ENCODE measurements at places on chromosomes 11 and 22.

- no peak for DNase-seq
Measured at GRCh38 chr11:88508759-88509581, 171.4 kb upstream of the CTSC start.

- DNase-seq: no peak
Measured at GRCh38 chr11:8839957-8840945, 70.7 kb upstream of the AKIP1 start.

- DNase-seq: peak; percentile 53
Measured at GRCh38 chr11:72758304-72758689, 6.1 kb upstream of the ARAP1 start.

GRCh38 chr11:15006139-15006759 lies 34.1 kb upstream of the CALCA start:
- DNase-seq: peak; percentile 57

DNA sequence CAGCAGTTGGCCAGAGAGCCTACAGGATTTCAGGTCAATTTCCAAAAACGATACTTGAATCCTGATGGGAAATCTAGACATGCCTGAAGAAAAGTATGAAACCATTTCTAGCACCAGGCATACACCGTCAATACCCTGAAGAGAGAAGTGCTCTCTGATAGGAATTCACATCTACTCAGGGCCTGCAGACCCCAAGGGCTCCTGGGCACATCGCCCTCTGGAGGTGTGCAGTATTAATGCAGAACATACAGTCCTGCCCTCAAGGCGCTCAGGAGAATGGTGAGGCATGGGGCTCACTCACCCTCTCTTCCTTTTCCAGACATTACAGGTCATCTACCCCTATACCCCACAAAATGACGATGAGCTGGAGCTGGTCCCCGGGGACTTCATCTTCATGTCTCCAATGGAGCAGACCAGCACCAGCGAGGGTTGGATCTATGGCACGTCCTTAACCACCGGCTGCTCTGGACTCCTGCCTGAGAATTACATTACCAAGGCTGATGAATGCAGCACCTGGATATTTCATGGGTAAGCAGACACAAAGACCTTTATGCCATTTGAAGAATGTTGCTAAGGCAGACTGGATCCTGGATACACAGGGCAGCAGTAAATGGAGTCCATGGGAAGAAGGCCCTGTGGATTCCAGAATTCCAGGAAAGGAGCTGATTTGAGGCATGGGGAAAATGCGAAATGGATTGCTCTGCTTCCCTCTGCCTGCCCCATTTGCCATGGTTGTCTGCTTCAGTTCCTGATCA lies 49.3 kb upstream of the CRTAM start:
- no peak for DNase-seq
